NCI-H2029 treated with DMSO at 0.1 percent for 48 hours (cell line): ENCODE measurements at places on chromosomes 16 and 17.

DNA sequence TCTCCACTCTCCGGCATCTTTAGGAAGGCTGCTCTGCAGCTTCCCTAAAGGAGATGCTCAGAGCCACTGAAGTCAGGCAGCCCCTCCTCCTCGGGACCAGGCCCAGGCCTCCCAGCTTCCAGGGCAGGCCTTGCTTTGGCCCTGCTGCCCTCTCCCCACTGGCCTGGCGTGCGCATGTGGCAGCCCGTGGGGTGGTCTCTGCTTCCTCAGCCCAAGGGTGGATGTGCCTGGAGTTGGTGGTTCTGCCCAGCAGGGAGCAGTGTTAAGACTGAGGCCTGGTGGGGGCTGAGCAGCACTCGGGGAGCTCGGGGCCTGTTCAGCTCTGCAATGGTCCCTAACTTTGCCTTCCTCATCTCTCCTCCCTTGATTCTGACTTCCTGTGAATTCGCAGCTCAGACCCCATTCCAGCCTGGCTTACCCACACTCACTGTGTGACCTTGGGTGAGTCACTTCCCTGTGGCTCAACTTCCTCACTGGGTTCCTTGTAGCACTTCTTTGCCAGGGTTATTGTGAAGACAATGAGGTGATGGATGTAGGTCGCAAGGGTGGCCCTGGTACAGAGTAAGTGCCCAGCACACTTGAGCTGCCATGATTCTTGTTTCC, 63.2 kb downstream of the NKD1 start:
- no peak for DNase-seq

- no peak for DNase-seq
These were observed 42.1 kb downstream of the AIPL1 start for GRCh38 chr17:6392609-6393350.

DNA sequence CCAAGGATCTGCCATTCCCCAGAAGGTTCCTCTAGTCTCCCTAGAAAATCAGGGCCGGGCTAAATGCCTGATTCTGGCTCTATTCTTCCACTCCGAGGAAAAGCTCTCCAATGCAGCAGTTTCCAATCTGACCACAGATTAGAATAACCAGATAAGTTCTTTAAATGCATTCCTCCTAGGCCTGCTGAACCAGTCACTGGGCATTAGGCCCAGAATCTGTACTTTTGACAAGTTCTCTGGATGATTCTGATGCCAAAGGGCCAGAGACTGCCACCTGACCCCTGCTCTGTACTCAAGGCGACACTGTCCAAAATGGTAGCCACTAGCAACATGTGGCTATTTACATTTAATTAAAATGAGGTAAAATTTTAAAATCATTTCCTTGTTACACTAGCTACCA, 22.3 kb downstream of the MAP3K14 start:
- no peak for DNase-seq

DNA sequence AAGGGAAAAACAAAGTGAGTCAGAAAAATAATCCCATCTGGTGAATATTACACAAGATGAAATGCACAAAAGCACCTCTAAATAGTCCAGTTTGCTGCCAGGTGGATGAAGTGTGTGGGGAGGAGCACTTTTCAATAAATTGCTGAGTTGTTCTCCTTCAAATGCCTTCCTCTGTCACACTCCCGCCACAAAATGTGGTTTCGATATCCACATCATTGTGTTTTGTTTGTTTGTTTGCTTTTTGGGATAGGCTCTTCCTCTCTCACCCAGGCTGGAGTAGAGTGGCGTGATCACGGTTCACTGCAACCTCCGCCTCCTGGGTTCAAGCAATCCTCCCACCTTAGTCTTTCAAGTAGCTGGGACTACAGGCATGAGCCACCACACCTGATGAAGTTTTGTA, 24.6 kb upstream of the SHISA9 start:
- peak; percentile 53 for DNase-seq

DNA sequence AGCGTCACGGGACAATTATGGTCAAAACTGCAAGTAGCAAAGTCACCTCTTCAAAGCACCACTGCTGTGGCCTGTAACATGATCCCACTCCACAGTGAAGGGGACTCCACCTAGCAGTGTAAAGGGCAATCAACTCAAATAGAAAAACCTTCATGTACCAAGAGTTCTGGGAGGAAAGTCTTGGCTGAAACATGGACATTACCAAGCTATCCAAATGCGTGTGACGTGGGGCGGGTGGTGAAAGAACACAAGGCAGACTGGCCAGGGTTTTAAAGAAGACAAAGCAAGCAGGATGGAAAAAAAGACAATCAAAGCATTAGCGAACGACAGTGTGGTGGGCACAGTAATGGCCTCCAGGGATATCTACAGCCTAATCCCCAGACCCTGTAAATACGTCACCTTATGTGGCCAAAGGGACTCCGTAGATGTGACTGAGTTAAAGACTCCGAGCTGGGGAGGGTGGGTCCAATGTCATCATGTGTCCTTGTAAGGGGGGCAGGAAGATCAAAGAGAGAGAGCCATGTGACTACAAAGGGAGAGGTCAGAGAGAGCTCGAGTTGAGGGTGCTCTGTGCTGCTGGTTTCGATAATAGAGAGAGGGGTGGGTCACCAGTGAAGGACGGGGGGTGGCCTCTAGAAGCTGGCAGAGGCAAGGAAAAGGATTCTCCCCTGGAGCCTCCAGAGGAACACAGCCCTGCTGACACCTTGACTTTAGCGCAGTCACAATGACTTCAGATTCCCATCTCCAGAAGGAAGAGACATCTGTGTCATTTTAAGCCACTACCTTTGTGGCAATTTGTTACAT, 6.0 kb downstream of the HSDL1 start:
- peak; percentile 62 for DNase-seq
